ENCODE measurements at places on chromosomes 16 and 17.

- no peak for DNase-seq
Measured at GRCh38 chr16:77974883-77975282, 47.5 kb upstream of the CLEC3A start.

DNA sequence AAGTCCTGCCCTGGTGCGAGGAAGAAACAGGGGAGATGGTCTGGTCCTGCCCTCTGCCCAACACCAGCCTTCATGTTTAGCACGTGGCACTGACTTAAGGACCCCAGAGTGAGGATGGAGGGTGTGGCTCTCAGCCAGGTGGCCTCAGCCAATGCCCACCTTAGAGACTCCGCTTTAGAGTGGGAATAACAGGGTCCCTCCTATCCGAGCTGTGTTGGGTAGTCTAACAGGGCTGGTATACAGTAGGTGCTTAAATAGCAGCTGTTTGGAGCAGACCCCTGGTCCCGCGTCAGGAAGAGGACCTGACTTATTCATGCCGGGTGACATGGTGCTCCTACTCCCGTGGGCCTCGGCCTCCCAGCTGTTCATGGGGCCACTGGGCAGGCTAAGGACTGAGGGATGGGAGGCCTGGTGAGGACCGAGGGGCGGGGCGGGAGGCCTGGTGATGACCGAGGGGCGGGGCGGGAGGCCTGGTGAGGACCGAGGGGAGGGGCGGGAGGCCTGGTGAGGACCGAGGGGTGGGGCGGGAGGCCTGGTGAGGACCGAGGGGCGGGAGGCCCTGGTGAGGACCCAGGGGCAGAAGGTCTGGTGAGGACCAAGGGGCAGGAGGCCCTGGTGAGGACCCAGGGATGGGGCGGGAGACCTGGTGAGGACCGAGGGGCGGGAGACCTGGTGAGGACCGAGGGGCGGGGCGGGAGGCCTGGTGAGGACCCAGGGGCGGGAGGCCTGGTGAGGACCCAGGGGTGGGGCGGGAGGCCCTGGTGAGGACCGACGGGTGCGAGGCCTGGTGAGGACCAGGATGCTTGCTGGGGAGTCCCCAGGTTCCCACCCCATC, 7.6 kb downstream of the ZFPM1 start:
- no peak for DNase-seq

DNA sequence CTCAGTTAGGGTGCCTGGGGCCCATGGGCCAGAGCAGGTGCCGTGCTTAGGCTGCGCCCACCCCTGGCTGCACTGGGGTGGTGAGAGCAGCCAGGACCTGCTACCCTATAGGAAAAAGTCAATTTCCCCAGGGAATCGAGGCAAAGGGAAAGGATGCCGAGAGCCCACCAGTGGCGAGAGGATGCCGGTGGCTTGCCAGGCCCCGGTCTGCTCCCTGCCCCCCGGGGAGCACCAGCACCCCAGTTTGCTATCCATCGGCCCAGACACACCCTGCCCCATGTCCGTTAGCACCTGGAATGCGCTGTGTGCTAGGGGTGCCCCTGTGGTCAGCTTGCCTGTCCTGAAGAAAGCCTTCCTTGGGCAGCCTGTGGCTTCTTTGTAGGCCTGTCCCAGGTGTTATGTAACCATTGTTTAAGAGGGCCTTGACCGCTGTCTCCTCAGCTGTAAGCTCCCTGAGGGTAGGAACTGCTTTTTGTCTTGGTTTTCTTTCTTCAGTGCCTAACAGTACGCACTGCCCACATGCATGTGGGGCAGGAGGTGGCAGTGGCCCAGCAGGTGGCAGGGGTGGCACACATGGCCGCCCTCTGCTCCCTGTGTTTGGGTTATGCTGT, 40.8 kb downstream of the NT5M start:
- no peak for DNase-seq

DNA sequence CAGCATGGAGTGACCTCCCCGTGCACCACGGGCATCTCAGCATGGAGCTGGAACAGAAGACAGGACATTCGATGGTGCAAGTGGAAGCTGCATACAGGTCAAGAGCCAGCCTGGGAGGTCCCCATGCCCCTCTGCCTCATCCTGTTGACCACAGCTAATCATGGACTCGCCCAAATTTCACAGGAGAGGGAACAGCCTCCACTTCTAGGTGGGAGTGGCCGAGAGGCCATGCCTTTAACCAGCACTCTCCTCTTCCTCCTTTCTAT, 3.8 kb upstream of the SLC47A2 start:
- no peak for DNase-seq

GRCh38 chr17:49971848-49972485, 3.0 kb downstream of the DLX4 start:
- no peak for DNase-seq

DNA sequence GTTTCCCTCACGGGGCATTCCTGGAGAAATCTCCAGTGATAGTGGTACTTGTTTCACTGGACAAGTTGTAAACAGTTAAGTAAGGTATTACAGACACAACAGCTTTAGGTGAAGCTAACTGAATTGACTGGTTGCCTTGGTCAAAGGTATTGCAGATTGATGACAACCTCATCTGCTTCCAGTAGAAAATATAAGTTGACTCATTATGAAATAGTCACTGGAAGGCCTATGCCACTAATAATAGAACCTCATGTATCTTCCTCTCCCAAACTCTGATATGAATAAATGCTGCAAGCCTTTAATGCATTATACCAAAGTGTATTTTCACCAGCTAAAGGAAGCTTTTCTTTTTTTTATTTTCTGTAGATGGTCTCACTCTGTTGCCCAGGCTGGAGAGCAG, 44.8 kb downstream of the GLG1 start:
- no peak for DNase-seq

DNA sequence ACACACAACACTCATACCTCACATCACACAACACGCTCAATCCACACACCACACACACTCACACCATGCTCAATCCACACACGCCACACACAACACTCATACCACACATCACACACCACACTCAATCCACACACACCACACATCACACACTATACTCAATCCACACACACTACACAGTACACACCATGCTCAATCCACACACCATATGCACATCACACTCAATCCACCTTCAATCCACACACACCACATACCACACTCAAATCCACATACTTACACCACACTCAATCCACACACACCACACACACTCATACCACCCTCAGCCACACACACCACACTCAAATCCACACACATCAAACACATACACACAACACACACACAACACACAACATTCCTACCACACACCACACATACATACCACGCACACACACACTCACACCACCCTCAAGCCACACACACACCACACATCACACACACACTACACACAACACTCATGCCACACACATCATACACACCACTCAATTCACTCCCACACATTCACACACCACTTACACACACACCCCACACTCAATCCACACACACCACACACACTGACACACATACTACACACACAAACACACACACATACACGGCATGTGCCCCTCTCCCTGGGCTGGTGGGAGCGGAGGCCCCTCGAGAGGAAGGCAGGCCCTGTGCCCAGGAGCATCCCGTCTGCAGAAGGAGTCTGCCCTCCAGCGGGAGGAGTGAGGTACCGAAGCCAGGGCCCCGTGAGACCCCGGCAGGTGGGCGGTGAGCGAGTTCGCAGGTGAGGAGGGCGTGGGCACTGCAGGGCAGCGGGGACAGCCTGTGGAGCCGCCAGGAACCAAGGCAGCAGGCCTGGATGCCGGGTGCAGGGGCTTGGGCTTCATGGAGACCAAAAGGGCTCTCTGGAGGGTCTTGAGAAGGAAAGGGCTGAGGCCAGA, 33.1 kb upstream of the RPTOR start:
- no peak for DNase-seq

DNA sequence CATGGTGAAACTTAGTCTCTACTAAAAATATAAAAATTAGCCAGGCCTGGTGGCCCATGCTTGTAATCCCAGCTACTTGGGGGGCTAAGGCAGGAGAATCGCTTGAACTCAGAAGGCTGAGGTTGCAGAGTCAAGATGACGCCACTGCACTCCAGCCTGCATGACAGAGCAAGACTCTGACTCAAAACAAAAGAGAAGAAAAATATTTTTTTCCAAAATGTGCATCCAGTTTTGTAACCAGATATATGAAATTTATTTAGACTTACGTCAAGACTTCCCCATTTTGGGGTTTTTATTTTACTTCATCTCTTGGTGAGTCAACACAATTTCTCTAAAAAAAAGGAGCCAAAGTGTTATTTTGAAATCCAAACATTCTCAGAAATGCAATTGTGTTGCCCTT, 5.5 kb upstream of the TM4SF5 start:
- DNase-seq, result no peak

DNA sequence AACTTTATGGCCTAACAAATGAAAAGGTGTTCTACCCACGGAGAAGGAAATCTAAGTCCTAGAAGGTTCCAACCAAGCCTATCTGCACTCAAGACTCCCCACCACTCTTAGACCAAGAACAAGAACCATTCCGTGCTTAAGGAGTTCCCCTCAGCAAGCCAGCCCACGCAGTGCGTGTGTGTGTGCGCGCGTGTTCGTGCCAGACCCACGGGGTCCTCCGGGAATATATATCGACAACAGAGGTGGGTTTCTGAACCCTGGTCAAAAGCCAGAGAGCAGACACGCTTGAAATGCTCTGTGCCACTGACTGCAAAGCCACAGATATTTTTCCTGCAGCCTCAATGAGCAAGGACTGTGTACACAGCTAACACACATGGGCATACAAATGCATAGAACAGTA, 70.7 kb downstream of the SLC39A11 start:
- no peak for DNase-seq

- no peak for DNase-seq
Measured at GRCh38 chr17:6323626-6324356, 111.1 kb downstream of the AIPL1 start.

GRCh38 chr17:31388770-31389656, 2.5 kb upstream of the RAB11FIP4 start:
- DNase-seq, result peak; percentile 32

DNA sequence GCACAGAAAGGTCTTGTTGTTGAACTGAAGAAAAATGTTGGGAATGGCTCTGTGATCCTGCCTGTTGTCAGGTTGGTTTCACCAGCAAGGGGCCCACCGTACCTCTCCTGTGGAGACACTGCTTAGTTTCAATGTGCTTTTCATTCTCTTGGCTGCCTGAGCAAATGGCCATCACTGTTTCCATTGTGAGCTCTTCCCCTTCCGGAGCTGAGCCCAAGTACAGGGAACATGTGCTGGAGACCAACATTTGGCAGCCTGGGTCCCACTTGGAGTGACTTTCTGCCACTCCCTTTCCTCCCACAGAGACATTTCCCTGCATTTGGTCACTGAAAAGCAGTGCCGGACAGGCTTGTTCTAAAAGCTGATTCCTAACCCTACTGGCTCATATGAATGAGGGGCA, 23.1 kb downstream of the GABARAPL2 start:
- DNase-seq, result no peak

GRCh38 chr17:64160378-64160777, 30.4 kb upstream of the ERN1 start:
- no peak for DNase-seq

GRCh38 chr16:2432286-2432685, 3.0 kb downstream of the CCNF start:
- DNase-seq, result no peak

- DNase-seq, result no peak
Measured at GRCh38 chr17:81808778-81809555, 5.0 kb downstream of the GCGR start.

DNA sequence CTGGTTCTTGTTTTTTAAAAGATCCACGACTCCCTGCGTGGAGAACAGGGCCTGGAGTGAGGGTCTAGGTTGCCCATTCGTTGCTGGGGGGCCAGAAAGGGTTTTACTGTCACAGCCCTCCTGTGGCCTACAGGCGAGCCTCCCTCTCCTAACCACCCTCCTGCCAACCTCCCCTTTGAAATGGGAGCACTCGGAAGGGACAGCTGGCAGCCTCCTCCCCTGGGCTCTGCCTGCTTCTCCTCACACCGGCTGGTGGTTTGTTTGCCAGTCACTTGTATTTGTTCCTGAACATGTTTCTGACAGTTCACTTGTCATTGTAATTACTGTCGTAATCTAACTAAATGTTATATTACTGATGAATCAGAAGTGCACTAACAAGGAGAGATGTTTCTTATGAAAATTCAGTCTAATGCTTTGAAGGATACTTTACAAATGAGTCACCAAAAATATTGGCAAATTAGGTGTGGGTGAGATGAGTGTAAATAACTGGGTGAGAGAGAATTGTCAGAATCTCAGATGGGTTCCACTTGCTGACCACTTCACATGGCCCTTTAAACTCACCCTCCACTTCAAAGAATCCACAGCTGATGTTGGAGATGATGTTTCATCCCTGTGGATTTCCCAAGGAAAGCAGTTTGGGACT, 2.7 kb upstream of the SPPL2C start:
- no peak for DNase-seq

DNA sequence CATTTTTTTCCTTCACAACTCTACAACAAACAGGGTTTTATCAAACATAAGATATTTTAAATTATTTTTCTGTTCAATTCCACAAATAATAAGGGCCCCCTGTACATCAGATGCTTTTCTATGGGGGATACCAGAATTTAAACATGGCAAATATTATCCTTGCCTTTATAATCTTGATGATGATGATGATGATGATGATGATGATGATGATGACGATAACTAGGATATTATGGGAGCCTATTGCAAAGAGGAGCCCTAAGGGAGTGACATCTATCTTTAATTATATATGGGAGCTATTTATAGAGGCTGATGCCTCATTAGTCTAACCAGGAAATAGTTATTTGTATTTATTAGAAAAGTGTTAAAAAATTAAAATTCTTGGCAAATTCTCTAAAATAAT, 6.8 kb downstream of the MEIOC start:
- DNase-seq, result no peak

DNA sequence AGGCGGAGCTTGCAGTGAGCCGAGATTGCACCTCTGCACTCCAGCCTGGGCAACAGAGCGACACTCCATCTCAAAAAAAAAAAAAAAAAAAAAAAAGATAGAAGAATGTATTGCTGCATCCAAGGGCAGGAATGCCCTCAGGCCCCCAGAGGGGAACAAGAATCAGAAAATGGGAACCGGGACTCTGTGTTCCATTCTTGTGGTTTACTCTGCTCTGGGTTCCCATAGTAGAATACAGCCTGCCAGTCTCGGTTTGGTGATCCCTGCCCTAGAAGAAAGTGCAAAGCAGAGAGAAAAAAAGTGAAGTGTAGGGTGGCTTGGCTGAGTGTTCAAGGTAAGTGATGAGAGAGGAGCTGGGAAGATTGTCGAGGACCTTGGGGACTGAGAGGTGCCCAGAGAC, 27.4 kb upstream of the KDM6B start:
- DNase-seq, result no peak

GRCh38 chr16:11004351-11004750, 60.0 kb downstream of the CLEC16A start:
- no peak for DNase-seq

GRCh38 chr16:3013491-3013951, 798 bp downstream of the CLDN9 start:
- DNase-seq, result no peak

Measured in stimulated activated CD8-positive, alpha-beta memory T cell treated with anti-CD3 and anti-CD28 coated beads, Interleukin-15, amount 100 ng/mL, for 48 hours (primary cell).